ENCODE measurements at places on chromosomes 4 and X.

- no peak for DNase-seq
Measured at GRCh38 chr4:55902677-55903076, 46.1 kb upstream of the CEP135 start.

- DNase-seq: no peak
Measured at GRCh38 chrX:69032601-69033000, 132.7 kb downstream of the PJA1 start.

DNA sequence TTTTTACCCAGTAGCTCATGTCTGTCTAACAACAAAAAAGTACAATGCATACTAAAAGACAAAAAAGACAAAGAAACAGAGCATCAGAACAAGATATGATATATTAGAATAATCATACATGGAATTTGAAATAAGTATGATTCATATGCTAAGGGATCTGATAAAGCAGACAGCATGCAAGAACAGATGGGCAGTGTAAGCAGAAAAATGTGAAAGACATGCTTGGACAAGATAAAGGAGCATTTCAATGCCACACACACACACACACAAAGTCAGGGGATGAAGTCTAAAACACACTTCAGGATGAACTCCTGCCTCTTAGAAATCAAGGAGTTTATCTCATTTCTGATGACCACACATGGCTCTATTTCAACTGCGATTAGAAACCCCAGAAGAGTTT is 649.6 kb upstream of the NDST4 start:
- DNase-seq: no peak

DNA sequence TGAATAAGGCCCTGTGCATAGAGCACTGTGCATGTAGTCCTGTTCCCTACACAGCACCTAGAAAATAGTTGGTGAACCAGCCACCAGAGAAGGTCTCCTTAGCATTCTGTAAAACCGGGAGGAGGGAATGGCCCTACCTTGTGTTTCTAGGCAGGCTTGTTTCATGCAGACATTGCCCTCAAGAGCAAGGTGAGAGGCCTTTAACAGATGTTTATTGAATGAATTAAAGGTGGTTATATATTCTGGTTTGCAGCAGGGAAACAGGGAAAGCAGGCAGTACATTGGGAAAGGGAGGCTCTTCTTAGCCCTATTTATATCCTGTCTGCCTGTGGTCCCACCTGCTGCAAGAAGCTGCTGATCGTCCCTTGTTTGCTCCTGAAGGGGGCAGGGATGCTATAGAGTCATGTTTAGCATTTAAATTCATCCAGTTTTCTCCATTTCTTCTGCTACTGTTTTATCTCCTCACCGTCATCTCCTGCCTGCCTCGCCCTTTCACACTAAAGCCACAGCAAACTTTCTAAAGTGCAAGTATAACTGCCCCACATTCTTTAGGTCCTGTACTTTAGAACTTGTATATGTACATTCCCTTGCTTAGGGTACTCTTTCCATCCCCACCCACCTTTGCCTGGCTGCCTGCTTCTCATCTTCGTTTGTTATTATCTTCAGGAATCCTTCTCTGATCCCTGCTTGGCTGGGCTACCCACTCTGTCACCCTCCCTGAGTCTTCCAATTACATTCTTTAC is 60.3 kb downstream of the EGF start:
- DNase-seq: no peak

- DNase-seq: no peak
Measured at GRCh38 chr4:164483711-164484110, 270.2 kb upstream of the SMIM31 start.

GRCh38 chrX:110938977-110939732 is 143.5 kb upstream of the CHRDL1 start:
- no peak for DNase-seq

- no peak for DNase-seq
Measured at GRCh38 chr4:835148-836002, 9.4 kb upstream of the CPLX1 start.

GRCh38 chrX:154748712-154749339 is 2.1 kb downstream of the GAB3 start:
- no peak for DNase-seq

GRCh38 chr4:167544391-167544790 is 310.1 kb upstream of the SPOCK3 start:
- no peak for DNase-seq

DNA sequence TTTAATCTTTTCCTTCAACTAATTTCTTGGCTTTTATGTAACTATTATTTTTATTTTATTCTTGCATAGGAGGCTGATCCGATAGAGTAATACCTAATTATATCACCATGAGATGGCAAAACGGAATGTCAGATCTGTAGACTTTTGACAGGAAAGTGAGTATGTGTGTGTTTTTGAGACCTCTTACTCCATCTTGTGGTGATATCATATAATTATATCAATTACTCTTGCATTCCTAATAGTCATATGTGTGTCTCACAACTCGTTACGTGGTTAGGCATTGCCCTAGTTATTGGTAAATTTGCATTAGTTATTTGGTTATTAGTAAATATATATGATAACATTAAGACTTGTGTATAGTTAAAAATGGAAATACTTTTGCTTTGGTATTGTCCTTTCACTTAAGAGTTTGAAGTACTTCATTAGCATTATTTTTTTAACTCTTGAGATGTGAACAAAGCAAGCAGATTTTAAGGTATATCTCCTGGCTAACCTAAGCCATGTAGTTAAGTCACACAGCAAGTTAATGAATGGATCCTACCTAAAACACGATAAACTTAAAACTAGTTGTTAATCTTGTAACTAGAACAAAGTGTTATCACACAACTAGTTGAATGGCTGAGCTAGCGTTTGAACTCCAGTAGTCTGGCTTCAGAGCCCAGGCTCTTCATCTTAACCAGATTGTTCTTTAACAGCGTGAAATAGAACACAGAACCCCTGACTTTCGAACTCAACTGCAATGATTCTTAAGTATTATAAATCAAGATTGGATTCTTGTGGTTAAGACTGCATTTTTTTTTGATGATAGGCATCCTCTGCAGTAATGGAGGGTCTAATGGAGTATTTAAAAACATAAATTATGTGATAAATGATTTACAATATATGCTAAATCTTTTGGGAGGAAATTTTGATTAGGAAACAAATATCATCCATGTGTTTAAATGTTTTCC is 67.1 kb downstream of the PGRMC2 start:
- no peak for DNase-seq

- no peak for DNase-seq
Measured at GRCh38 chr4:128835498-128836222, 26.2 kb downstream of the JADE1 start.

DNA sequence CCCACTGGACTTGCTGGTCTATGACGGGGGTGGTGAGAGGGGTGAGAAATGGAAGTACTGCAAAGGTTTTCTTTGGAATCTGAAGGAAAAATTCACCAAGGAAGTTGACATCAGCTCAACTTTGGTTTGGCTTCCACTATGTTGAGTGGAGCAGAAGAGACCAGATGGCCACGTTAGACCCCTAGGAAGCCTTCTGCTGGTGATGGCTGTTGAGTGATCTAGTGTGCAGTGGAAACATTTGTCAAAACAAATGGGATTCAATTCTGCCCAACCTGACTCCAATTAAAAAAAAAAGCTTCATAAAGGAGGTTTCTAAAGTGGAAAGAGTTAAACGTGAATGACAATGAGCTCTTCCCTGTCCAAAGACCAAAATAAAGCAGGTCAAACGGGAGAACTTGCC is 25.7 kb downstream of the SEL1L3 start:
- DNase-seq: no peak

GRCh38 chr4:74544655-74545361 is 99.9 kb downstream of the AREG start:
- DNase-seq: no peak

- no peak for DNase-seq
Measured at GRCh38 chrX:39480963-39481362, 616.8 kb downstream of the BCOR start.

DNA sequence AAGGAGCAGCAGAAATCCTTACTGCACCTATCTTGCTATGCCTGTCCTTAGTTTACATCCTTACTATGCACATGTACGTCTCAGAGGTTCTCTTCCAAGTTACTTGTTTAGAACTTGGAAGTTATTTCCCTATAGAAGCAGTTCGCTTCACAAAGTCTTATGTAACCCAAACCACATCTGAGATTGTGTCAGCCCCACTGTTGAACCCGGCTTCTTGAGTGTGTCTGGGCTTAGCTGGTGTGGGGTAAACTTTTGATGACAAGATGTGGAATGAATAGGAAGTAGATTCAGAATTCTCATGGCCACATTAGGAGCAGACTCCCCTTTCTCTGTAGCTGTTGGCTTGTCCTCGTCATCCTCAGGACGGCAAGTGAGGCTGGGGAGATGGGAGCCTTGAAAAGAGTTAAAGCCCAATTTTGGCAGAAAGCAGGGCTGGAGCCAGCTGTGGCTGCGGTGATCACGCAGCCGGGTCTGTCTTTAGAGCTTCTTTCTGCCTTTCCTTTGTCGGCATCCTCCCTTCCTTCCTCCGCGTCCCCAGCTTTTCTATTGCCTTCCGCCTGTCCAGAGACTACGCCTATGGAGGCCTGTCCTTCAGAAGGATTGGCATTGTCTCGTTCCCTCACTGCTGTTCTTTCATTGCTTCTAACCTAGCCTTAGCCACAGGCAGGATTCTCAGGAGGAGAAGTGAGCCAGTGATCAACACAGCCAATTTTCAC is 23.0 kb upstream of the LIMCH1 start:
- DNase-seq: no peak

DNA sequence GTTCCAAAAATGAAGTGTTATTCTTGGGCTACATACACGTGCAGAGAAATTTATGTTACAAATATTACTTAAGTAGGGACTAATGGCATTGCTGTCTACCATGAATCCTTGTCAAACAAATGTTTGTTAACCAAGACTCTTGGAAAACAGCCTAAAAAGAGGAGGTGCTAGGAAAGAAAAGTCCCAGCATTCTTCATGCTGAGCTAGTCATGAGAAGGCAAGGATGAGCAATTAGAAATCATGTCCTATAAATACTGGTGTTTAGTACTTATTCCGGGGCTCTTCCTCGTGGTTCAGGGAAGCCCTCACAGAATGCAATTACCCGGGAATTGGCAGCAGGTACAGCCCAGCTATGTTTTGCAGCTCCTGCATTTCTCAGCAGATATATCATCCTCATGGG is 378.1 kb upstream of the FTHL17 start:
- no peak for DNase-seq

- DNase-seq: no peak
Measured at GRCh38 chr4:107380836-107381438, 339.1 kb downstream of the PAPSS1 start.

- no peak for DNase-seq
Measured at GRCh38 chrX:148500423-148501385, at the start of gene AFF2. TSS of gene AFF2 (plus strand) at chrX:148500617. CDS start at chrX:148501098, 481 bp downstream.

GRCh38 chr4:17619416-17620105 is 5.1 kb downstream of the MED28 start:
- no peak for DNase-seq

- no peak for DNase-seq
Measured at GRCh38 chr4:124854968-124855367, 142.4 kb upstream of the ANKRD50 start.

- DNase-seq: no peak
Measured at GRCh38 chrX:8867406-8867805, 66.2 kb upstream of the FAM9A start.

DNA sequence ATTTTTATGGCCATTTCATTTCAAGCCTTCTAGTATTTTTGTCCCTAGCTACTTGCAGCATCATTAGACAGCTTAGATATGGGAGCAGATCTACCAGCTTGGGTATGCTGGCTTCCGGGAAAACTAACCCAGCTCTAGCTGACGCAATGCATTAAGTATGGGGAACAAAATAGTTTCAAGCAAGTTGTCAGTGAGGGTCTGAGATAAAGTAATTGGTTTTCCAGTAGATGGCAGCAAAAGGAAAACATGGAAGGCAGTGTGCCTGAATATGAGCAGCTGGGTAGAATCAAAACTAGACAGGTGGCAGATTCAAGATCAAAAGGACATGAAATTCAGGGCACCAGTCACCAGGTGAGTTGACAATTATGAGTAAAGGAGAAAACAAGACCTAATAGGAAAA is 340.9 kb upstream of the CTSO start:
- no peak for DNase-seq

GRCh38 chr4:142202404-142203332 is 566.3 kb downstream of the IL15 start:
- DNase-seq: no peak

DNA sequence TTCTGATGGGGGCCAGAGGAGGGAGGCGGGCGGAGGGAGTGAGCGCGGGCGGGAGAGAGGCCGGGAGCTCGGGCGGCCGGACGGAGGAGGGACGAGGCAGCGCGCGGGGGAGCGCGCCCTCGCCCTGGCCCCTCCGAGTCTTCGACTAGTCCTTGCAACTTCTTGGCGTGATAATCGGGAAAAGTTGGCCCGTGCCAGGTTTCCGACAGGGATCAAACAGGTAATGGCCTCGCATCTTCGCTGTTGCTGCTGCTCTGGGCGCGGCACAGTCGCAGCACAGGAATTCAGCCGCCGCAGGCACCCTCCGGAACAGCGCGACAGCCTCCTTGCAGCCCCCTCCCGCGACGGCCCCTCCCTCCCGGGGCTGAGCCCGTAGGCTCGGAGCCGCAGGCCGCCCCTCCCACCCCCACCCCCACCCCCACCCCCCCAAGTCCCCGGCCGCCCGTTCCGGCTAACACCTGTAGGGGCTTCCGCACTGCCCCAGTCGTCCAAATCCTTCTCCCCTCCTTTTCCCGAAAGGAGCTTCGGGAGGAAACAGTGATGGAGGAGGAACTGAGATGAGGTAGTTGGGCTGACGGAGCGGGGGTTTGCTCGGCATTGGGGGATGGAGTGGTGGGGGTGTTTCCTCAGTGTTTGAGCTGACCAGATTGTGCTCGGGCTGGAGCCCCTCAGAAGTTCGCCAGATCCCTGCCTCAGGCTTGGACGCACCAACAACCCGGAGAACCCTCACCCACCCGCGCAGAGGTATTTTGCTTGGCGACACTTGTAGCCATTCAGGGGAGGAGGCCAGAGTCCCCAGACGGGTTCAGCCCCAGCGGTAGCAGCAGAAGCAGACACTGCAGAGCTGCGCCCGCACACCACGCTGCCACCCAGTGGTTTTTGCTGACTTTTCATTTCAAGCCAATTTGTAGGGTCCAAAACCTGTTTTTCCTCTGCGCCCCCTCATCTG is at the start of gene FGF13:
Gene FGF13 (minus strand): TSS at position 319 of the 949 bp plus-strand sequence. CDS start 714 bp downstream, outside the sequence.
- no peak for DNase-seq

GRCh38 chr4:20454515-20454914 is 202.8 kb downstream of the SLIT2 start:
- no peak for DNase-seq

DNA sequence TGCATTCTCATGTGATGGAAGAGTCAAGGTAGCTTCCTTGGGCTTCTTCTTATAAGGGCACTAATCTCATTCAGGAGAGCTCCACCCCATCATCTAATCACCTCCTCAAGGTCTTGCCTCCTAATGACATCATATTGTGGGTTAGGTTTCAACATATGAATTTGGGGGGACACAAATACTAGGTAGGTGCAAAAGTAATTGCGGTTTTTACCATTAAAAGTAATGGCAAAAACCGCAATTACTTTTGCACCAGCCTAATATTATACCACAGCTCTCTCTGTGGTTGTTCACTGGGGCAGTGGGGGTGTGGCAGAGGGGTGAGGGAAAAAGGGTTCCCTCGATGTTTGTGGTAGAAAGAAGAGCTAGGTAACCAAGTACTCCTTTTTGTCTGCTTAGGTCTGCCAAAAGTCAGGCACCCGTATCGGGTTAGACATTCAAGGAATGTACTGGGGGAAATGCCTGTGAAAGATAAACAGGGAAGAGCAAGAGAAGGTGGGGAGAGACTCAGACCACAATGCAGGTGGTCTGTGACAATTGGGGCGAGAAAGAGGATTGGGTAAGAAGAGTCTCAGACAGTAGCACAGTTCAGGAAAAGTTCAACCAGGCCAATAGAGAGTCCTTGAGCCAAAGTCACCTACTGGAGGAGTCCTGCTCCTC is 78.9 kb upstream of the MTM1 start:
- no peak for DNase-seq

All from stimulated activated CD8-positive, alpha-beta memory T cell treated with anti-CD3 and anti-CD28 coated beads, Interleukin-4, amount 100 ng/mL, for 1 hour (primary cell).